ENCODE measurements at places on chromosomes 1 and 21.
A peak's percentile ranks its signal among the peaks of the same experiment; 100 is the strongest.

- peak; percentile 64 for DNase-seq
These were observed 30.0 kb downstream of the PRKACB start for GRCh38 chr1:84174051-84174556.

DNA sequence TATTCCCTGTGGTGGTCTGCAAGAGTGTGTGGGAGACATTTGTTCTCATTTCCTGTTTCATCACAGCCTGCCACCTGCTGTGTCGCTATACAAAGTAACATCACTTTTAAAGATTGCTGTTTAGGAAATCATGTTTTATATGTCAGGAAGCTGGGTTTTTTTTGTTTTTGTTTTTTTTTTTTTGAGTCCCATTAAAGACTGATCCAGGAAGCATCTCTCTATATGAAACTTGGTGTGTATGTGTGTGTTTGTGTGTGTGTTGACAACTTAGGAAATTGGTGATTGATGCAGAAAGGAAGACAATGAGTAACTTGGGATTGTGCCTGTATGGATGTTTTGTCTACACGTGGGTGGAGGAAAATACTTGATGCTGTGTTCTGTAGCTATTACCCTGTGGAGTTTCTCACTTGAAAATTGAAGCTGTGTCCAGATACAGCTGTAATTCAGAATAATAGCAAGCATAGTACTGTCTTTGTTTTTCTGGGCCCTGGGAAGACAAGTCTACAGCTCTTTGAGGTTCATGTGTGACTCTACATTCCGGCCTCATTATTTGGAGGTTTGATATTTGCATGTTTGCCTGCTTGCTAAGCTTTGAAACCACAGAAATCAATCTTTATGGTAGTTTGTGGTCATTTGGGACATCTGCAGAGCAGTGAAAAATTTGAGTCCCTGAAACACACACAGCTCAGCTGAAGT lies 47.9 kb downstream of the LAMC1 start:
- peak; percentile 94 for DNase-seq

DNA sequence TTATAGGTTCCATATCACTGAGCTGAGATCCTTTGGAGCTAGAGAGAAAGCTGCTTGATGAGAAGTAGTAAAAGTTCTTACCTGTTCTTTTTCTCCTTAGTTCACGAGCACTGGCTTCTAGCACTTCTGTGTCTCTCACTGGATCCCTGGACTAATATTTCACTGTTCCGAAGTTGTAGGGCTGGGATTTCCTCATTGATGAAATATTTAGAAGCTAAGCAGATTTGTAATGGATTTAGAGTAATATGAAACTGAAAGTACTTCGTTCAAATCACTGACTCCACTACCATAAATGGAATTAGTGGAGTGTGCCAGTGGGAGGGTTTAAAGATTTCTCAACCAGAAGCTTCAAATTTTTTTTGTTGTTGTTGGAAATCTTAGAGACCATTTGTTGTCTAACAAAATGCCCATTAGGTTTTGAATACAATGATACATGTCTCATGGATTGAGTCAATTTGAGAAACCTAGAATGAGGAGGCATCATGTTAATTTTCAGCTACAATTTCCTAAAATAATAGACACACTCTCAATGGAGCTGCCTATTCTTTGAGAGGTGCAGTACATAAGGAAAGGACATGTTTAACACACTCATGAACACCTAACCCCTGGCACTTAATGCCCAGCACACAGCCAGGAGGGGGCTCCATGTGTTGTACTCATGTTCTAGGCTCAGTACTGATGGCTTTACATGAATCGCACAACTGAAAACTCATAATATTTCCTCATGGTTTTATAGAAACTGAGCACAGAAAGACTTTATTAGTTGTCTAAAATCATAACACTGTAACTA lies at the start of gene GBP1:
Gene GBP1, minus strand, starts transcription at position 130 of the 790 bp plus-strand sequence. CDS start 1,974 bp downstream, outside the sequence.
- DNase-seq: peak; percentile 87

GRCh38 chr1:228226956-228227791 lies 19.3 kb downstream of the OBSCN start:
- DNase-seq: peak; percentile 66

DNA sequence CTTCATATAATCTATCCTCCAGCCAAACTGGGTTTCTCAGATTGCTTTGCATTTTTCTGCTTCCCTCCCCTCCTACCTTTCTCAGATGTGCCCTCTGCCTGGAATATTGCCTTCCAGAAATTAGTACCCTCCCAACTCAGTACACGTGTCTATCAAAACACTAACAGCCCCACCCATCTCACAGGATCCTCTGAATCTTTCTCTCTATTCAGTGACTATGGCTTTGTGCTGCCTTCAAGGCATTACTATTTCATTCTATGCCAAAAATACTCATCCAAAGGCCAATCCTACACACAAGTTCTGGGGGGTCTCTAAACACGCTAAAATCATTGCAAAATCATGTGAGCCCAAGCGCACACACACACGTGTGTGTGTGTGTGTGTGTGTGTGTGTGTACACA lies 58.4 kb downstream of the ZNF281 start:
- no peak for DNase-seq

DNA sequence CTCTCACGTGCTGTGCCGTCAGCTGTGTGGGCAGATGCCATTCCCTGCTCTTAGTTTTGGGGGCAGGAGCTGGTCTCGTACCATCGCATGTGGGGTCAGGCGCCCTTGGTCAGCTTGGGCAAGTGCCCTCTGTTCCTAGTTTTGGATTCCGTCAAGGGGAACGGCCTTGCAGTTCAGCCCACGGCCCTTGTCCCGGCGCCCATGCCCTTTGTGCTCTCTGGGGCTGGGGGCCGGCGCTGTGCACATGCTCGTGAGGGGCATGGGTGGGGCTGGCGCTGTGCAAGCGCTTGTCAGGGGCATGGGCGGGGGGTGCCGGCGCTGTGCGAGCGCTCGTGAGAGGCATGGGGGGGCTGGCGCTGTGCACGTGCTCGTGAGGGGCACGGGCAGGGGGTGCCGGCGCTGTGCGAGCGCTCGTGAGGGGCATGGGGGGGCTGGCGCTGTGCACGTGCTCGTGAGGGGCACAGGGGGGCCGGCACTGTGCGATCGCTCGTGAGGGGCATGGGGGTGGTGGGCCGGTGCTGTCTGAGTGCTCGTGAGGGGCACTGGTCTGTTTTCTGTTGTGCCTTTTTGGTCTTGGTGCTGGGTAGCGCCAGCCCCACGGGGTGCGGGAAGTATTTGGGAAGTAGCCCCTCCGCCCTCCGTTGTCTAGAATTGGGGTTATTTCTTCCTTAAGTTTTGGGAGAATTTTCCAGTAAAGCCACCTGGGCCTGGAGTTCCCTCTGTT lies 29.5 kb upstream of the DIP2A start:
- DNase-seq: no peak

- peak; percentile 55 for DNase-seq
These were observed 50.8 kb downstream of the HS2ST1 start for GRCh38 chr1:86965012-86965826.

DNA sequence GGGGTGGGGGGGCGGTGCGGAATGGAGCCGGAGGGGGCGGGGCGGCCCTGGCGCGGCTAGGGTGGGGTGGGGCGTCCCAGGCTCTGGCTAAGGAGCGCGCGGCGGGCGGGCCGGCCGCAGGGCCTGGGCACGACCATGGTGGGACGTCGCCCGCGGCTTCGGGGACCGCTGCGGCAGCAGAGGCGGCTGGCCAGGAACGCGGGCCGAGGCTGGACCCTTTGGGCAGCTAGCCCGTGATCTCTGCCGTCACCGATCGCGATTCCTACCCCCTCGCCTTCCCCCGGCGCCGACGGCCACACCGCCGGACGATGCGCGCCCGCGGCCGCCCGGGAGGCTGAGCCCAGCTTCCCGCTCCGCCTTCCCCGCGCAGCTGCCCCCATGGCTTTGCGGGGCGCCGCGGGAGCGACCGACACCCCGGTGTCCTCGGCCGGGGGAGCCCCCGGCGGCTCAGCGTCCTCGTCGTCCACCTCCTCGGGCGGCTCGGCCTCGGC lies at the start of gene MAP3K21:
Gene MAP3K21, plus strand, starts transcription at position 74 of the 491 bp plus-strand sequence. Its CDS starts 305 bp downstream, at position 379.
- DNase-seq: peak; percentile 6

DNA sequence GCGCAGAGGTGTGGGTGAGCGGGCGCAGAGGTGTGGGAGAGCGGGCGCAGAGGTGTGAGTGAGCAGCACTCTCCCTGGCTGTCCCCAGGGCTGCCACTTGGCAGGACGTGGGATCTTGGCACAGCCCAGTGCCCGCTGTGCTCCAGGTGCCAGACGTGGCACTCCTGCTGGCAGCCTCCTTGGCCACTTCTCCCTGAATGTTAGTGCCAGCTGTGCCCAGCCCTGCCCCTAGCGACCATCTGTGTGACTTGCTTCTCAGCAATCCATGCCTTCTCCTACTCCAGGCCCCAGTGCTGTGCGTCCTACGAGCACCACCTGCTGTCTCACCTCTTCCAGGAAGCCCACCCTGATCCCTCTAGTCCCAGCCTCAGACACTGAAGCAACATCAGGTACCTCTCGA lies 30.5 kb downstream of the KRTAP10-1 start:
- DNase-seq: no peak

DNA sequence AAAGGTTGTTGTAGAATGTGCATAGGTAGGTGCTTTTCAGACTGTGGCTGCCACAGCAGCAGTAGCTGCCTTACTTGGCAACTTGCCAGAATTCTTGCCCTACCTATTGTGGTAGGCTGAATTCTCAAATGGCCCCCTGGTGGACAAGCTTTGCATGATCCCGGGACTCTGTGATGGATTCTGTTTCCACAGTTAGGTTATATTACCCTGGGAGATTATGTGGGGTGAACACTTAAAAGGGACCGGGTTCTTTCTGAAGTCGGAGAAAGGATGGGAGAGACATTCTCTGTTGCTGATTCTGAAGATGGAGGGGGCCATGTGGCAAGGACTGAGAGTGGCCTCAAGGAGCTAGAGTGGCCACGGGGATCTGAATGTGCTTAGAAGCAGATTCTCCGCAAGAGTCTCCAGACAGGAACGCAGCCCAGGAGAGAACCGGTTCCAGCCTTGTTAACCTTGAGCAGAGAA lies 32.1 kb upstream of the KCNE1 start:
- DNase-seq: peak; percentile 76

- no peak for DNase-seq
These were observed 25.0 kb upstream of the ST6GALNAC3 start for GRCh38 chr1:76049498-76049897.

DNA sequence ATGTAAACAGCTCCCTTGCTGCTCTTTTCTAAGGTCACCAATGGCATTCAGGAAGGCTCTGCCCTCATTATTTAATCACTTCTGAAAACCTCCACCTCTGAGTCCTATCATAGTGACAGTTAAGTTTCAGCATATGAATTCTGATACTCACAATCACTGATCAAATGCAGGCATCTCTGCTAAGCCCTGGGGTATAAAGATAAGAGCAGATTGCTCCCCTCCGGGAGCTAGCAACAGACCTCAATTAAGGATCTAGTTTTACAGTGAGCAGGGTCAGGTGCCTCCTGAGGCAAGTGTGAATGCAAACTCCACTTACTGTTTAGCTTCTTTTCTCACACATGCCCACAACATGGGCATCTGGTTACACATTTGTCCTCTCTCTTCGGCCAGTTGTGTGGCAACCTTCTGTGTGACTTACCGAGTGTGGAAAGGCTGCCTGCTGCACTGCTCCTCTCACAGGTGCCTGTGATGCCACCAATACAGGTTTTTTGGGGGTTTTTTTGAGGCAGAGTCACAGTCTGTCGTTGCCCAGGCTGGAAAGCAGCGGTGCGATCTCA lies 15.0 kb downstream of the IL10RB start:
- no peak for DNase-seq

Measured in EH (cell line).